ENCODE measurements at places on chromosomes 7 and 10.

DNA sequence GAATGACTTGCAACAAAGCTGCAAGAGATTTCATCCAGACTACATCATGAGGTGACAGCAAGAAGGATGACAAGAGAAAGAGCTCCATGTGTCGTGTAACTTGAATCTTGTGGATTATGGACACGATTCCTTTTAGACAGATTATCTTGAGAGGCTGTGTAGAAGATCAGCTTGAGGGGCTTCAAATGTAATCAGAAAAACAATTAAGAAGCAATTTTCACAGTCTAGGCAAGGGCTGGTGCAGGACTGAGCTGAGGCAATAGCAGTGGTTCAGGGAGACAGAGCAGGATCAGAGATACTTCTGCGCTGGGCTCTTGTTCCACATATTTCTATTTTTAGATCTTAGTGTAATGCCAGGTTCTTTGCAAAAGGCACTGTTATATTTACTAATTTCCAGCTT lies 253.0 kb upstream of the COBL start:
- no peak for DNase-seq

GRCh38 chr7:48106906-48107659 lies 18.0 kb downstream of the UPP1 start:
- no peak for DNase-seq

- no peak for DNase-seq
Observed at GRCh38 chr10:120365872-120366271, 91.2 kb upstream of the PLPP4 start.

- DNase-seq, result no peak
Observed at GRCh38 chr7:120272701-120273475, at the start of gene KCND2. TSS of gene KCND2 (plus strand) at chr7:120273175.

DNA sequence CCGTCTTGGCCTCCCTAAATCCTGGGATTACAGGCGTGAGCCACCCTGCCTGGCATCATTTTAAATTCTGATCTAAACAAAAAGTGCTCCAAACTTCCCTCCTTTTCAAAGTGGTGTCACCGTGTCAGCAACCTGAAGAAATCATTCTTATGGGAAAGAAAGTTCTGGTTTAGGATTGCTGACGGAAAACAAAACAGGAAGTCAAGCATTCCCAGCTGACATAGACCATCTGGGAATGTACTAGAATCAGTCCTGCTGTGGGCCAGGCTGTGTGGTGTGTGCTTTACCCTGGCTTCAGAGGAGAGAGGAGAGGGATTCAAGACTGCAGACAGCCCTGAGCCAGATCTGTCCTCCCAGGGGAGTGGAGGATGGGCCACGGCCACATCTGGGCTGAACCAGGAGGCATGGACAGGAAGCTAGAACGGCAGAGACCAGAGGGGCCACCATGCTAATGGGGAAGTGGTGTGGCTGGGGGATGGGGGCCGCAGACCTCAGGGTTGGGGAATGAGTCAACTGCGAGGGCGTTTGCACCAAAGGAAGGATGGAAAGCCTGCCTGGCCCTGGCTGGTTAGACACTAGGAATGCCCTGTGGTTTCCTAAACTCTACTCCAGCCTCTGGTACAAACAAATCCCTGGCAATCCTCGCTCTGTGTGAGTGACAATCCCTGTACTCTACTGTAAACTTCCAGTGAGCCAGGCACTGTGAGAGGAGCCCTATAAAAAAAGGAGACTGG lies 16.7 kb upstream of the CLIP2 start:
- DNase-seq, result no peak

GRCh38 chr7:28815928-28816373 lies 142.2 kb downstream of the TRIL start:
- no peak for DNase-seq

GRCh38 chr7:111711426-111712065 lies 149.3 kb upstream of the IMMP2L start:
- DNase-seq, result no peak

DNA sequence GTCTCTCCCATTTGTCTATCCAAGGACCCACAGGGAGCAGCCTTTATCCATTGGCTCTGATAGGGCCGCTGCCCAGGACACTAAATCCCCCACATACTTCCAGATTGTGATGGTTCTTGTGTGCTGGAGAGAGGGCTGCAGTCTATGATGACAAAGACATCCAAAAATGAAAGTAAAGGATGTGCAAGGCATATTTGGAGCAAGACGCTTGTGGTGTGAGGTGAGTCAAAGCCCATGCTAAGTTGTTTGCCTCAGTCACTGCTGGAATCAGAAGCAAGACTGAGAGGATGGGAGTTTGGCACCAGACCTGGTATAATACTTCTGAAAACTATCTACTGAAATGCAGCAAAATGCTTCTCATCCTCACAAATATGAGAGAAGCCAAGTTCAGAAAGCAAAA lies 22.7 kb downstream of the ZNF22 start:
- DNase-seq, result no peak

- no peak for DNase-seq
Observed at GRCh38 chr10:80172896-80173295, 32.4 kb downstream of the ANXA11 start.

- DNase-seq, result no peak
Observed at GRCh38 chr7:114630201-114630990, 215.8 kb downstream of the FOXP2 start.

GRCh38 chr7:4436361-4436895 lies 245.7 kb upstream of the FOXK1 start:
- DNase-seq, result no peak

Data from stimulated activated CD8-positive, alpha-beta memory T cell treated with anti-CD3 and anti-CD28 coated beads, Interleukin-7, amount 100 ng/mL, for 1 hour (primary cell).